HCEC 1CT (cell line): ENCODE measurements at places on chromosomes 2 and 18.

DNA sequence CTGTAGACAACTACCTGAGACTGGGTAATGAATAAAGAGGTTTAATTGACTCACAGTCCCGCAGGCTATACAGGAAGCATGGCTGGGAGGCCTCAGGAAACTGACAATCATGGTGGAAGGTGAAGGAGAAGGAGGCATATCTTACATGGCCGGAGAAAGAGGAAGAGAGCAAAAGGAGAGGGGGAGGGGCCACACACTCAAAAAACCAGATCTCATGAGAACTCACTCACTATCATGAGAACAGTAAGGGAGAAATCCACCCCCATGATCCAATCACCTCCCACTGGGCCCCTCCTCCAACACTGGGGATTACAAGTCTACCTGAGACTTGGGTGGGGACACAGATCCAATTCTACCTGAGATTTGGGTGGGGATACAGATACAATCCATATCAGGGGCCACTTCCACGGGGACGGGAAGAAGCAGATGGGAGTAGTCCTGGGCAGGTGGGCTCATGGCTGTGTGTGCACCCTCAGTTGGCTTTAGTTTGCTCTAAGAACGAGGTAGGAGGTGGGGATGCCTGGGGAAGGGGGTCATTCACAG is 9.9 kb downstream of the MAB21L4 start:
- no peak for DNase-seq

- DNase-seq: no peak
Observed at GRCh38 chr18:45642238-45642637, 27.0 kb downstream of the SLC14A2 start.

DNA sequence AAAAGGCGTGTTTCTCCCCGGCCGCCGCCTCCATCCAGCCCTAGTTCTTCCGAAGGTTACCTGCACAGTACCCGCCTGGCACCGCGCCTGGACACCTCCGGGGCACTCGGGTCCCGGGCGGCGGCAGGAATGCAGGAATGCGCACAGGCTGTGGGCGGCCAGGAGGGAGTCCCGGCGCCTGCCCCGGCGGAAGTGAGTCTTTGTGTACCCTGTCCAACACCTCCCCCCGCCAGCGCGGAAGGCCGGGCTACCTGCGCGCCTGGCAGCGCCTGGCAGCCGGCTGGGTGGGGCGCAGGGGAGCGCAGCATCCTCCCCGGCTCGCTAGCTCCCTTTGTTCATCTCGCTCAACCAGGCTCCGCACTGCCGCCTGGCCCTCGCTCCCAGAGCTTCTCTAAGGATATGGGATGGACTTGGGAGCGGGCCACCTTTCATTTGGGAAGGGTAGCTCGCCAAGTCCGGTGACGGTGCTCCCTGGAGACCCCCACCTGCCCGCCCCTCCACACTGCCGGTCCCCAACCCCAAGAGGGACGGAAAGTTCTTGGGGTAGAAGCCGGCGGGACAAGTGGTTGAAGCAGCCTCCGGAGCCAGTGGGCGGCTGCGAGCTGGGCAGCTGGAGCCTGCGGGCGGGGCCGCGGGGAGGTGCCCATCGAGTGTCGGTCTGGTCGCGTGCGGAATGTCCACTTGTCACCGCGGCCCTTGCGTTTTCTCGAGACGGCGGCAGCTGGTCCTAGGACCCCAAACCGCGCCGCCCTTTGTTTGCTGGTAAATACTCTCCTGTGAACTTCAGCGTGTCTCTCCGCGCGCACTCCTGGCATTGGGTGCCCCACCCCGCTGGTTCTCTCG is 1.2 kb upstream of the ST6GAL2 start:
- no peak for DNase-seq

- peak; percentile 23 for DNase-seq
Observed at GRCh38 chr2:70785137-70785911, 5.1 kb downstream of the FIGLA start.

DNA sequence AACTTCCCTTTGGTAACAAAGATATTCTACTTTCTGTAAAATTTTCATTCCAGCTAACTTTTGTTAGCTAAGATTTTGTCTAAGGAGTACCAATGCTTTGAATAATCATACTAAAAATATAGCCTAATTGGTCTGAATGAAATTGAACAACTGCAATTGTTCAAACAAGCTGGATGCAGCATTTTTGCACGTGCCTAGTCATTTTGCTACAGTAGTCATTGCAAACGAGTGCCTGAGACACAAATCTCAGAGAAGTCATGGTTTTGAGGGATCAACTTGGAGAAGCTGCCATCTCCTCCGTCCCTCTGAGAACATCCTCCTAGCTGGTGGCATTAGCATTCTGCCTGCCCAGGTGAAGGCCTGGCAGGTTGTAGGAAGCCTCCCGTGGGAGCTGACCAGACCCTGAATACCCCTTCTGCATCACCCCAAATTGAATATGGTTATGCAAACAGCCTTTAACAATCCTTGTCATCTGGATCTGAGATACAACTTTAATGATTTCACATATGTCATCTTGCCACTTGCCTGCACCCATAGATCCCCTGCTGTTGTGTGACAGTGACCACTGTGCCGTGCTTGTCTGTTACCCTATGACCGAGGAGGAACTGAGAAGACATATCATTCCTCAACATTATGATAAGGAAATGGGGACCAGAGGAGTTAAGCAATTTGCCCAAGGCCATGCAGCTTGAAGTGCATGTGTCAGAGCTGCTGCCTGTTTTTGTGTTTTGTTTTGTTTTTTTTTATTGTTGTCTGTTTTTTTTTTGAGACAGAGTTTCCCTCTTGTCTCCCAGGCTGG is 29.1 kb upstream of the MGAT4A start:
- no peak for DNase-seq

- no peak for DNase-seq
Observed at GRCh38 chr2:189291460-189291859, 111.9 kb upstream of the COL5A2 start.

DNA sequence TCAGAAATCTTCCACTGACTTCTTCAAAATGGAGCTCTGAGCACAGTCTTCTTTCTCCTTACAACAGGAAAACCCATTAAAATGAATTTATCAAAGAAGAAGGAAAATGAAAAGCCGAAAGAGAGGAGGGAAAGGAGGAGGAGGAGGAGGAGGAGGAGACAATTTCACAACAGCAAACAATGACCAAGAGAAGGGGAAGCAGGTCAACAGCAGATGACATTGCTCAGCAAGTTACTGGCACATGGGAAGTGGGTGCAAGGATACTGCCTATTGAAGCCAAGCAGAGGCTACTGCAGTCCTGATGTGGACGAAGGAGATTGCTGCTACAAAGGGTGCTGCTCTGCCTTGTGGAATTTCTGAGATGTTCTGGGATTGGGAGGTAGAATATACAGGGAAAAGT is 268.2 kb upstream of the FBXO11 start:
- DNase-seq: no peak

DNA sequence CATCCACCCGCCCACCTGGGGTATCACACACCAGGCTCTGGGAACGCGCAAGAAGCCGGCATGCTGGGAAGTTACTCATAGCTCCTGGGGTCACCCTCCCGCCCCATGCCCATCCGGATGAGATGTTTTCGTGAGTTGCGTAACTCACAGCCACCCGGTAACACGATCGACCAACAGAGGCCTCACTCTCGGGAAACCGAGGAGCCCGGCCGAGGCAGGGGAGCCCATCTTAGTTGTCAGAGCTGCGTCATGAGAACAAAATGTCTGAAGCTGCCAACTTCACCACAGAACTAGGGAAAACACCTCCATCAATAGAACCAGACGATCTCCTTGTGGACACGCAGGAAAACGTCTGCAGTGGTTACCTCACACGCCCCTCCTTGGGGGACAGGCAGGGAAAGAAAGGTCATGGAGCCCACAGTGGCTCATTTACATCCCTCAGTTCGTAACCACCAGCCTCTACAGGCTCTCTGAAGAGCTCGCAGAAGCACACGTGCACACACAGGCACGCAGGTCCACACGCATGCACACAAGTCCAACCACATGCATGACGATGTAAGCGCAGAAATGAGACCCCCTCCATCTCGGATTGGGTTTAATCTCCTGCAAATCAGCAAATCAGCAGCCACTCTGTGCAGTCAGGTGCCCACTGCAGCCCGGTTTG is 26.2 kb downstream of the ADI1 start:
- DNase-seq: no peak

GRCh38 chr2:42824454-42824807 is 32.0 kb upstream of the HAAO start:
- no peak for DNase-seq

- DNase-seq: no peak
Observed at GRCh38 chr2:207224791-207225482, 59.2 kb upstream of the KLF7 start.

GRCh38 chr2:38560092-38560491 is 42.6 kb downstream of the HNRNPLL start:
- no peak for DNase-seq

DNA sequence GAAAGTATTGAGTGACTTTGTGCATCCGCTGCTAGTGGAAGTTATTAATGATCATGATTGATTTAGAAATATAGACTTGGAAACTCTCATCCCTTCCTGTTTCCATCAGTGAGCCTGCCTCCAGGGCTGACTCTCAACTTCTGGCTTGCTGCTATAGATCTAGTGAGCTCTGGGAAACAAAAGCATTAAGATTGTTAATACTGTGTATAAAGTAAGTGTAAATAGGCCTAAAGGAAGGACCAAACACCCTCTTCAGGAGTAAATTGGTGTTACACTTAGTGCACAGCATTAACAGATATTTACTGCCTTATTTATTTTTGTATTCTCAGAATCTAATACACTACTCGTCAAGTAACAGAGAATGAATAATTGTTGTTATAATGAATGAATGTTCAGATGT is 285.6 kb downstream of the THSD7B start:
- DNase-seq: no peak

DNA sequence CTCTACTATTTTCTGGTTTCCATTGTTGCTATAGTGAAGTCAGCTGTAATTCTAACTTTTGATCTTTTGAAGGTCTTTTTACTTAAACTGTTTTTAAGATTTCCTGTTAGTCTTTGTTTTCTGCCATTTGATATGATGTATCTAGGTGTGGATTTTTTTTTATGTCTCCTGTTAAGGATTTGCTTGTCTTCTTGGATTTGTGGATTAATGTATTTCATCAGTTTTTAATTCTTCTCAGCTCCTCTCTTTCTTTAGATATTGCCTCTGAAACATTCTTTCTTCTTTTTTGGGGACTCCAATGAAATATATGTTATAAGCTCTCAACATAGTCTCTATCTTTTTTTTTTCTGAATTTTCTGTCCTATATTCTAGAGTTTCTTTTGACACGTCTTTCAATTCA is 24.8 kb upstream of the THUMPD2 start:
- DNase-seq: no peak

DNA sequence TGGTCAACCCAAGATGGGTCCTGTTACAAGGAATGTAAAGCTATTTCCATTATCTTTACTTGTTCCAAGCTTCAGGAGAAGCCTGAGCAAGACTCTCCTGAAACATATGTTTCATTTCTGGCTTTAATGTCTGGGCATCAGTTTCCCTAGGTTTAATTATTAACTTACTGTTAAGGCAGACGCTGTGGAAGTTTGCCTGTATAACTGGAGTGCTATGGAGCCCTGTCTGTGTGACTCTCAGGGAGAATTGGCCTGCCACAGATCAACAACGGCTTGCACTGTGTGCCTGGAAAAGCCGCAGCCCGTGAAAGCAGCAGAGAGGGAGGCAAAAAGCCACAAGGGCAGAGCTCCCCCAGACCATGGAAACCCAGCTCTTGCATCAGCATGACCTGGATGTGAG is 22.1 kb upstream of the LONRF2 start:
- no peak for DNase-seq

DNA sequence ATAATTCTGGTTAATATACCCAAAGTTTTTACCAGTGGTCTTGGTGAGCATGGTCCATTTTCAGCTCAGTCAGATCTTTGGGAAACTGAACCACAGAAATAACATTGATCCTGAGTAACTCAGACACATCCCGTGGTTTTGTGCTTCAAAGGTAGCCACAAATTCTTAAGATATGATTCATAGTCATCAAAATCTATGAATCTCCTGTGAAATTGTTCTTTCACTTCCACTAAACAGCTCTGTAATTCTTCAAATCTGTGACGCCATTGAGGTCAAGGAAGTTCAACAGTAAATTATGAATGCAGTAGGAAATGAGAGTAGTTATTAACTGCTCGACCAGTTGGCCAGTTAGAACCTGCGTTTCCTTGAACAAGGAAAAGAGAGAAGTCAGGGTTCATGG is 147.3 kb downstream of the IRS1 start:
- peak; percentile 97 for DNase-seq

- DNase-seq: peak; percentile 41
Observed at GRCh38 chr2:176388861-176389260, 119.6 kb downstream of the MTX2 start.

GRCh38 chr2:1648241-1649102 is 95.8 kb downstream of the PXDN start:
- no peak for DNase-seq

DNA sequence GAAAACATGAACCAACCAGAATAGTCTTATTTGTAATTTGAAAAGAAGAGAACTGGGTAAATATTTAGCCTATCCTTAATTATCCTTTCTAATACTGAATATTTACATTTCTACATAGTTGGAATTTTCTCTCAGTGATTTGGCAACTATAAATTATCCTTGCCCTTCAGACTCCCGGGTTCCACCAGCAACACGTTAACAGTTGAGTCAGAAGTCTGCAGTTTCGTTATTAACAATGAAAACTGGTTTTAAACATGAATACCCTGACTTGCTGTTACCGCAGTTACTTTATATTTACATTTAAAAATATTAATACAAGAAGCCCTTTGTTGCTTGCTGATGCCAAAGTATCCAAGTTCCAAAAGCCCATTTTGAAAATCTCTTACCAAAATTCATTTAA is 673.0 kb downstream of the ARHGAP15 start:
- peak; percentile 54 for DNase-seq

- no peak for DNase-seq
Observed at GRCh38 chr2:98142106-98142791, 55.3 kb downstream of the VWA3B start.

DNA sequence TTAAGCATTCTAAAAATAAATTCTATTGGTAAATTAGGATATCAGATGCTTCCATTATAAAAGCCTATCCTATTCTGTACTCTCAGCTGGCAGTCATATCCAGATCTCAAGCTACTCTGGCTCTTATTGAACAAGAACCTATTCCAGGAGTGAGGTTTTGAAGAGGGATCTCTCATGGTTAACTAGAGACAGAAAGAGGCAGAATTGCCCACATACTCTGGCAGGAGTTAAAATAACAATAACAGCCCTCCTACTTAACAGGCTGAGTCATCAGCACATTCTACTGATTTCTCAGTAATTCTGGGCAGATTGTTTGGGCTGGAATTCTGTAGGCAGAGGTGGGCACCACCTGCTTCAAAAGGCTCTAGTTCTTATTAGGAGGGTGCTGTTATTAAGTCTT is 142.0 kb upstream of the UNC80 start:
- DNase-seq: peak; percentile 41

- DNase-seq: no peak
Observed at GRCh38 chr2:70767079-70767698, 811 bp downstream of the ADD2 start.

DNA sequence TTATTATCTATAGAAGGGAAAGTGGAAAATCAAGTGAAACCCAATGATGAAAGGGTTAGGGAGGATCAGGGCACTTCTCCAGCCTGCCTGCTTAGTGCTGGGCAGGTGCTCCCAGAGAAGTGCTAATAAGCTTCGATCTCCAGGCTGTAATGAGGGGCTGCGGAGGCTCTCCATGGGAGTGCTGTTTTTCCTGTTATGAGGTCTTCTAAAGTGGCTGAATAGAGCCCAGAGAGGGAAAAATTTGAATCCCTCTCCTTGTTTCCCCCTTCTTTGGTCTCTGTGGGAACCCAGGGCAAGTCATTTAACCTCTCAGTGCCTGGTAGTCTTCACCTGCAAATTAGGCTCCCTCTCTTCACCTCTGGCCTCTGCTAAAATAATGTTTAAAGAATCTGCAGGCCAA is 351.7 kb upstream of the DCC start:
- no peak for DNase-seq

- no peak for DNase-seq
Observed at GRCh38 chr2:68465081-68465916, 1.8 kb downstream of the FBXO48 start.
